ENCODE measurements at places on chromosomes 4 and X.

GRCh38 chr4:176107695-176108094, 42.1 kb downstream of the WDR17 start:
- no peak for DNase-seq

DNA sequence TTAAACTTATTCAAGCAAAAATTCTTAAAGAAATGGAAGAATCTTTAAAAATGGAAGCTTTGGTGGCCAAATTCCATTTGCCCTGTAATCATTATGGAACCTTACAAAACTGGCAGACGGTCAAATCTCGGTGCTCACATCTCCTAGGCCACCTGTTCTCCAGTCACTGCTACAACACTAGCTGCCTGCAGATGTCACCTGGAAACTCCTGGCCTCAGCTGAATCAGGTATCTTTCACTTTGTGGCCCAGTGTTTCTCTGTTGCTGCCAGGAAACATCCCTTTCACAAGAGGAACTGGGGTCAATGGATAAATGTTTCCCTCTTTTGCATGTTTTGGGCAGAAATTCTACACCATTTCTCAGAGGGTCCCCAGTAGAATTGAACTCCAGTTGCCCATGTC, 4.2 kb upstream of the CXCL3 start:
- DNase-seq, result no peak

GRCh38 chrX:31287861-31288260, 216.0 kb upstream of the FTHL17 start:
- DNase-seq, result no peak

- no peak for DNase-seq
Measured at GRCh38 chr4:70709611-70710205, 12.1 kb upstream of the RUFY3 start.
